ENCODE measurements at places on chromosomes 1 and 21. TPM values are rescaled to one million over a fixed set of nuclear protein-coding genes. Genes with fewer than 3 reads are reported as not detected.

DNA sequence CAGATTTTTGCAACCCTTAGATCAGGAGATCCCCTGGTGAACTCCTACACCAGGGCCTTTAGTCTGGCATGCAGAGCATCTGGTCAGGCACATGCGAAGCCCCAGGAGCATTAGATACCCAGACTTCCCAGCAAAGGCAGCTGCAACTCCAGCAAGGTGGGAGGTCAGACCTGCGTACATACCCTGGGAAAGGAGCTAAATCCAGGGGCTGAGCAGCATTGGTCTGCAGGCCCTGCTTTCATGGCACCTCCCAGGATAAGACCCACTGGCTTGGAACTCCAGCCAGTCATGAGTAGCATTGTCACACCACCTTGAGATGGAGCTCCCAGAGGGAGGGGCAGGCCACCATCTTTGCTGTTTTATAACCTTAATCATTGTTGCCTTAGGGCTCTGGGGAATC is 92.3 kb downstream of the KCNT2 start:
- DNase-seq: no peak

Gene OR2L8
- total RNA-seq: not detected

Gene FMO1
- not detected for total RNA-seq

- DNase-seq: no peak
Observed at GRCh38 chr1:75725861-75726361, 1.4 kb downstream of the ACADM start.

- DNase-seq: no peak
Observed at GRCh38 chr1:76300556-76300955, 226.0 kb downstream of the ST6GALNAC3 start.

Gene FAM72A
- 7.2 TPM for total RNA-seq

Measured in SJSA1 (cell line).